ENCODE measurements at places on chromosomes 3 and 15.

DNA sequence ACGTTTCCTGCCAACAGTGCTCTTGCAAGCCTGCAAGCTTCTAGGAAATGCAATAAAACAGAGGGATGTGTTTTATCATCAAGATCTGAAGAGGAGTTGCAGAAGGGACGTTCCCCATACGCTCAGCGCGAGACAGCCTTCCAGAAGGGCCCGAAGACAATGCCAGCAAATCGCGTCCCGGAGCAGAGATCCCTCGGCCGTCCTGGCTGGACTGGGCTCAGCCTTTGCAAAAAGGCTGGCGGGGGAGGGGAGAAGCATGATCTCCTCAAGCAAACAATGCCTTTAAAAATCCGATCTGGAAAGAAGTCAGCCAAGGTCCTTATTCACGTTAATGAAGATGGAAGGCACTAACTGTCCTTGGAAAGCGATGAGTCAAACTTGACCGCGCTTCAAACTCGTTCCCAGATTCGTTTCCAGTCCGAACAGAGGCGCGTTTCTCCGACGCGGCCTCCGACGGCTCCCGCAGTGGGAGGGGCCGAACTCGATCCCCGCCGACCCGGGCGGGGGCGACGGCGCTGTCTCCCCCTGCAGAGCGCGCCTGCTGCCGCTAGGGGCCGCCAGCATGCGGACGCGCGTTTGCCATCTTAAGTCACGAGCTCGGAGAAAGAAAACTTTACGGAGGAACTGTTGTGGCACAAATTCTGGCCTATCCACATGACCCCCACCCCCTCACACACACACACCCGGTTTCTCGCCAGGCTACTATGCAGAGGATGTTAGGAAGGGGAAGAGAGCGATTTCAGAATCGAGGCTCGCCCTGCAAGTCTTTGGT is 5.5 kb downstream of the BCL6 start:
- no peak for DNase-seq

GRCh38 chr15:100889385-100890050 is 9.9 kb downstream of the ALDH1A3 start:
- DNase-seq = no peak

DNA sequence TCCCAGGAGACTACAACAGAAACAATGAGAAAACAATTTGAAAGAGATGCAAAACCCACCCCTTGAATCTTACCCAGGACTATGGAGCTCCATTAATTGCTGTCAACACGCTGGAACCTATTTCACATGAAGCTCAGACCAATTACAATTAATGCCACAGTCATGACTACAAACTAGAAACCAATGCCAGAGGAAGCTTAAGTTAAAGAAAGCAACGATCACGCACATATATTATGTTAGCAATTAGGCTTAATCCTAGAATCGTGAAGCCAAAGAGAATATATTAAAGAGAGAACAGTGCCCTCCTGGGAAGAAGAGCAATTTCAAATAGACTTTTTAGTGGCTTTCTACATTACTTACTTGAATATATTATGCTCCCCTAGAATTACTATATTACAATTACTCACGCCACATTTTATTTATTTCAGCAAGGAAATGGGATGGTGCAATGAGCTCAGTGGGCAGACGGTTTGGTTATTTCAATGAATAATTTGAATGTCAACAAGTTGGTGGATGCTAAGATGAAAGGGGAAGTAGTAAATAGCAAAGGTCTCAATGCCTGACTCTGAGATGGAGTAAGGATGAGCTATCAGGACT is 125.5 kb downstream of the GREM1 start:
- no peak for DNase-seq

DNA sequence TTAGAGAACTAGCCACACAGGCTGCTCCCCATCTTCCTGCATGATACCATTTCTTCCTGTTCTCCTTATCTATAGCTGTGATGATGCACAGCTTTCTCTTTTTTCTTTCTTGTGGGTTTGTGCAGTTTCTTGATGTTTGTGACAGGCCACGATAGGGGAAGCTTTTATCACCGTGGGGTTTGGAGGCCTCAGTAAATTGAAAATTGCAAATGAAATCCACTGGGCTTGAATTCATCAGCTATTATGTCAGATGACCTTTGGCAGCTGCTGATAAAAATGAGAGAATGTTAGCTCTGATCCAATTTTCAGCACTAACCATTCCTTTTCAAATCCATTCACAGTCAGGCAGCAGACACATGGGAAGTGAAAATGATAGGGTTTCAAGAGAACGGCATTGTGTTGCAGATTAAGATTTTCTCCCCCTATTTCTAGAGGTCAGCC is 176.9 kb upstream of the SOX2 start:
- DNase-seq = no peak

DNA sequence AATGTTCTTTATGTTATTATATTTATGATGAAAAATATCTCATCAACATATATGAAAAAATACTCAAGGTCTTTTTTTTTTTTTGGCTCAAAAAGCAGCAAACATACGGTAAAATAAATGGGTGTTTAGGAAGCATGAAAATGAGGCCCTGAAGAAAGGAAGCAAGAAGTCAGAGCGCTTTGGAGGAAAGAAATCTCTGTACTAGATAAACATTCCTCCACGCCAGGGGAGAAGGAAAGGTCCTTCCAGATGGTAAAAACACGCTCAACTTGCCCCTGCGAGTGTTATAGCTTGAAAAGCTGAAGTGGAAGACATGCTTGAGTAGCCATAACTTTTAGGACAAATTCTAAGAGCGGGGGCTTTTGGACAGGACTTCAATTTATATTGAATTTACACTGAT is 52.9 kb downstream of the FEM1B start:
- DNase-seq = no peak

- DNase-seq = peak; percentile 80
These were observed 72.6 kb downstream of the NPTN start for GRCh38 chr15:73560501-73561117.

DNA sequence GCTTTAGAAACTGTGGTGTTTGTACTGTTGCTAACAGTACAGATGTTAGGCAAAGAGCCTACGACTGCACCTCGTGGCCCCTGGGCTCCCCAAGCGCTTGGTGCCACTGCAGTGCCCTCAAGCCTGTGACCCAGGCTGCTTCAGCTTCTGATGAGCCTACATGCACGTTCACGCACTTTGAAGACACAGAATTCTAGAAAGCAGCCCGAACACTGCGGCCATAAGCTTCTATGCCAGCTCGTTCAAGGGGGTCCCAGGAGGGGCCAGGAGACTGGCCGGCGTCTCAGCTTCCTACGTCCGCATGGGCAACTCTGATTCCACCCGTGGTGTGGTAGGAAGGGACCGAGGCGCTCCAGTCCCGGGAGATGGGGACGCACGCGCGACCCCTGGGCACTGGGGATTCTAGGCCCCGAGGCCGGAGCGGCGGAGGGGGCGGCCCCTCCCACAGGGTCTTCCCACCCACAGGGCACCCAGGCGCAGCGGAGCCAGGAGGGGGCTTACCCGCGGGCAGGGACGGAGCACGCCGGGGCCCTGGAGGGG is 653 bp downstream of the MYO5C start:
- no peak for DNase-seq

DNA sequence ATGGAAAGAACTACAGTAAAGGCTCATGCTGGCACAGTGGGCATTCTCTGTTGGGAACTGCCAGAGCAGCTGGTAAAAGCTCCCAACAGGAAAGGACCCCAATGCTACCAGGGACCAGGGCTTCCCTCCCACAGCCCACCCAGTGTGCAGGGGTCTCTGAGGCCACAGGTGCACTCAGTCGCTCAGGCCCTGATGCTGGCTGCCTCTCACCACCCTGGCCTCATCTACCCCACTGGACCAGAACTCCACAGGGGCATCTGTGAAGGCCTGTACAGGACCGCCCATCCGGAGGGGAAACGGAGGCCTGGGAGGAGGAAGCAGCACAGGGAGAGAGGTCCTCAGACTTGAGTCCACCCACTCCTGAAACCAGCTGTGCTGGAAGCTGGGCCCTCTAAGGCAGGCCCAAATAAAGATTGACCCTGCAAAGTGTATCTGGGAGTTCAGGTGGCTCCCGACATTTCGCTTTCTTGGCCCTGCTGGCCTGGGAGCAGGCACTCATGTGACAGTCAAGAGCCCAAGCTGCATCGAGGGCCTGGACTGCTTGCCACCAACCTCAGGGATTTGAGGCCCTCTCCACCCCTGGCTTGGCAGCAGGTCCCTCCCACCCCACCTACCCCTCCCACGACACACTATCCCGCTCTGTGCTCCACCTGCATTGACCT is 12.7 kb downstream of the KLF15 start:
- no peak for DNase-seq

- no peak for DNase-seq
These were observed 235.8 kb downstream of the RAP2B start for GRCh38 chr3:153397794-153398193.

GRCh38 chr3:13457593-13457992 is 22.5 kb upstream of the HDAC11 start:
- no peak for DNase-seq

DNA sequence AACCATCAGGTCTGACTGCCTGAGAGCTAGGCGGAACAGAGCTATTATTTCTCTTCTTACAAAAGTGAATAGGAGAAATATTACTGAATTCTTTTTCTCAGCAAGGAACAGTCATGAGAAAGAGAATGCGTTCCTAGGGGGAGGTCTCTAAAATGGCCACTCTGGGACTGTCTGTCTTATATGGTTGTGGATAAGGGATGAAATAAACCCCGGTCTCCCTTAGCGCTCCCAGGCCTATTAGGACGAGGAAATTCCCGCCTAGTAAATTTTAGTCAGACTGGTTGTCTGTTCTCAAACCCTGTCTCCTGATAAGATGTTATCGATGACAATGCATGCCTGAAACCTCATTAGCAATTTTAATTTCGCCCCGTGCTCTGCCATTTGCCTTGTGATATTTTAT is 20.1 kb upstream of the WDR5B start:
- DNase-seq = no peak

- DNase-seq = no peak
These were observed 13.9 kb upstream of the PAQR9 start for GRCh38 chr3:142977399-142977728.

GRCh38 chr3:37994639-37994972 is 4.0 kb downstream of the VILL start:
- no peak for DNase-seq

- no peak for DNase-seq
These were observed 713.6 kb downstream of the NSUN3 start for GRCh38 chr3:94776401-94776915.

DNA sequence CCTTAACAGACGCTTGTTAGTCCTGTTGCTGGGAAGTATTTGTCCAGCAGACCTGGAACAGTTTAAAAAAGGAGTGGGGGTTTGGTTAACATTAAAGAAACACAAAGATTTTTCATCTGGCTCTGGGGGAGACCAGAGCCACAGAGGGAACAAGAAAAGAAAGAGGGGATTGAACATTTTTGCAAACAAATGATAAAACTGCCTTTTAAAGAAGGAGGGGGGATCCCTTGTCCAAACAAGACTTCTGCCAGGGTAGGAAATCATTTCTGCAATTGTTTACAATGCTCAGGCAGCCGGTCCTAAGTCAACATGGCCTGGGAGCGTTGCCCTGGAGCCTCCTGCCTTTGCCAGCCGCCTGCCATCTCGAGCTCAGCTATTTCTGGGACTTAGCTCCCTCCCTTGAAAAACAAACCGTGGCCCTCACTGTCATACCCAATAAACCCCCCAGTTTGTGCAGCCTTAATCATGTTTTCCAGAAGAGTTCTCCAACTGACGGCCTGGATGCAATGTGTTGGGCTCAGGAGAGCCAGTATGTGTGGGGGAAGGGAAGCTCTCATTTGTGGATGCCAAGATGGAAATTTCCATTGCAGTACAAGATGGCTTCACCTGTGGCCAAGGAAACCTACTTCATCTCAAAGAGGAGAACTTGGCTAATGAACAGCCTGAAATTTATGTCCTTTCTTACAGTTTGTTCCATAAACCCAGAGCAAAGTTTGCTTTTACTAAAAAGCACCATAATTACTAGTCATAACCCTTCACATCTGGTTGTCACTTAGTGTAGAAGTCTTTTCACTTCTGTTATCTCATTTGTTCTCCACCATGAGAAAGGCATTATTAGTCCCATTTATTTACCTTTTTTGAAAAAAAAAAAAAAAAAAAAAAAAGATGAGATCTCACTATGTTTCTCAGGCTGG is 75.9 kb upstream of the RNU6-1 start:
- DNase-seq = no peak

DNA sequence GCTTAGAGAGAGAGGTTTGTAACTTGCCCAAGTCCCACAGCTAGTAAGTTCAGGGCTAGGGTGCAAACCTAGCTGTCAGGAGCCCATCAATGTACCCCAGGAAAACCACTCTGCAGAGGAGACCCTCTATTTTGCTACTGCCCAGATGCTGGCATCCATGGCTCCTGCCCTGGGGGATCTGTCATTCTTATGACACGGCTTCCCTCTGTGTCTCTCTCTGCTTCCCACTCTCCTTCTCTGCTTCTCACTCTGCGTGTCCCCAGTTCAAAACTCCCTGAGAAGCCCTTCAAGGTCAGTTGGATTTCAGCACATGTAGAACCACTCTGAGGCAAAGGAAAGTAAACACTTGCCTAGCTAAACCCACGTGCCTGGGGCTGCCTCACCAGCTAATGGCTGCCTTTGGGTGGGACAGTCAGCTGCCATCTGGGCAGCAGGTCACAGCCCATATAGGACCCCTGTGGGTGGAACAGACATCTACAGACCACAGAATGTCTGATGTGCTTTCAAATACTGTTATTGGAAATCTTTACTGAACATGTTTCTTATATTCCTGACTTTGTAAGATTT is 29.4 kb upstream of the SLCO2A1 start:
- no peak for DNase-seq

DNA sequence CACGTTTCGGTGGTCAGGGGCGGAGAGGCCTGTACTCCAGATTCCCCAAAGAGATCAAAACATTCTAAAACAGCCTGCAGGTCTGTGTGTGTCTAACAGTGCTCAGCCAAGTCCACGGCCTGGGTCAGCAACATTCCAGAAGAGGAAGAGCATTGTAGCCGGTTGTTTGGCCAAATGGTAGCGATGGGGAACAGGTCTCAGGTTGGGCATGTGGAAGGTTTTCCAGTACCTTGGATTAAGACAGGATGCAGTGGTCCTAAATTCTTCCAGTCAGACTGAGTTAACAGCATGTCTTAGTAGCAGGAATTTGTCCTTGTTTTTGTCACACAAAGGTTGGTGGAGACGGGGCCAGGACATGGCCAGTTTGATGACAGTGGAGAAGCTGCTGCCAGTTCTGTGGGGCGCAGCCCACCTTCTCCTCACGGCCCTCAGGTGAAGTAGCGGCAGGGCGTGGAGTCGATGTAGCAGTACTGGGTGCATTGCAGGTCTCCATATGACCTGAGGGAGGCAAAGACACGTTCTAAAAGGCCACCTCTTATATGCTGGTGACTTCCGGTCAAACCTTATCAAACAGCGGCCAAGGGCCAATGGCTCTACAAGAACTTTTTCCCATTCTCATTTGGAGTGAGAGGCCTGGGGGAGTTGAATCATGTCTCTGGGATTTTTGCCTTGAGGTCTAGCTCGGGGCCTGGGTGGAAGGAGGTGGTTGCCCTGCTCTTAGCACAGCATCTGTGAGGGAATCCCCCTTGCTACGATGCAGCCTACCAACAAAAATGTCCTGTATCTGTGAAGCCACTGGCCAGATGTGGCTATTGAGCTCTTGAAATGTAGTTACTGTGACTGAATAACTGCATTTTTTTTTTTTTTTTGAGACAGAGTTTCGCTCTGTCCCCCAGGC is 24.1 kb downstream of the EAF1 start:
- no peak for DNase-seq

- DNase-seq = no peak
These were observed 57.8 kb upstream of the ACTC1 start for GRCh38 chr15:34853001-34853758.
